Activated T-cell treated with anti-CD3 and anti-CD28 coated beads, Interleukin-2, amount 50 U/mL, for 72 hours (primary cell): ENCODE measurements at places on chromosomes 4 and X.

- peaks cover 2% of the 10 kb centered on the region for H3K36me3 ChIP-seq
- H3K27ac ChIP-seq, result no peak overlapping the region
- H3K4me1 ChIP-seq, result no peaks in the 10 kb centered on the region
- H3K4me3 ChIP-seq, result no peak overlapping the region
- no peak for DNase-seq
Observed at GRCh38 chr4:181046809-181047208, 1196.4 kb upstream of the TENM3 start.

GRCh38 chrX:19879735-19880378, 7.5 kb downstream of the SH3KBP1 start:
- H3K4me3 ChIP-seq, result no peak overlapping the region
- no peaks in the 10 kb centered on the region for H3K36me3 ChIP-seq
- H3K4me1 ChIP-seq, result peaks cover 56% of the 10 kb centered on the region
- H3K27me3 ChIP-seq, result peaks cover 9% of the 10 kb centered on the region
- DNase-seq, result no peak

DNA sequence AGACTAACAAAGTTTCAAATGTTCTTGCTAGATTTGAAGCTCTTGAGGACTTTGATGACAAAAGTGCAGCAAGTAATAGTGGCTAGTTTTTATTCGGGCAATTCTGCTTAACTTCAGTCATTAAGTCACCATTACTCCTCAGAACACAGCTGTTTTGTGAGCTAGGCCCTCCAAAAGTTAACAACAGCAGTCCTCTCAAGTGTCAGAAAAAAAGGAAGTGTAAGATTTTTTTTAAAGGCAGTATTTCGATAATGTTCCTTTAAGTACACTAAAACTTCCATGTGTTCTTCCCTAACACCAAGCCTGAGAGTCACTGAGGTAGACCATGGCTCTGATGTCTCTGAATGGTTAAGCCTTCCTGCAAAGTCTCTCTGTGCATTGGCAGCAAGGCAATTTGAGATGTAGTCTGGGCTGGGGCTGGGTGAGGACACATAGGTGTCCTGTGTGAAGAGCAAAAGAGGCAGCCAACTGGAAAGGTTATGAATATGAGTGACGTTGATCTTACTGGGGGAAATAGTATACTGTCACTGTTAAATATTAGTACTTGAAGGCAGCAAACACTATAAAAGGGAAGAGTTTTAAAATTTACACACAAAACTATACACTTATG, 174.0 kb upstream of the MAP3K15 start:
- no peak overlapping the region for H3K4me3 ChIP-seq
- peak overlapping the region; percentile 20 for H3K27ac ChIP-seq
- no peak for DNase-seq
- H3K4me1 ChIP-seq, result peaks cover 49% of the 10 kb centered on the region
- H3K36me3 ChIP-seq, result peaks cover 2% of the 10 kb centered on the region
- peaks cover 18% of the 10 kb centered on the region for H3K27me3 ChIP-seq

DNA sequence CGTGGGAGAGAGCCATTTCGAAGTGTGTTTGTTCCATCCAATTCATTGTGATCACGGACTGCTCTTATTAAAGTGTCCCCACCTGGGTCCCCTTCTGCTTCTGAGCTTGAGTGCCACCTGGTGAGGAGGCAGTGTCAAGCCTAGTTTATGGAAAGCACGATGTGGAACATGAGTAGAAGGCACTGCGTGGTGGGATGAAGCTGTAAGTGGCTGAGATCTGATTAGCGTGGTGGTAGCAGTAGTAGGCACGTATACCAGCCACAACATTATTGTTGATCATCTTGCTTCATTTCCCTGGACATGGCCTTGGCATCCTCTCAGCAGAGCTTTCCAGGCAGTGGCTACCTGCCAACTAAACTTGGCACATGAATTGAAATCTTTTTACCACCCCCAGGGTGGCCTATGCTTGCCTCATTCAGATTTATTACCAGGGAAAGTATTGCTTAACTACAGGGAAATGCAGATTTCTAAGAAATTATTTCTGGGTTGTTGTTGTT, 46.4 kb downstream of the GPAT3 start:
- no peak for DNase-seq
- H3K27me3 ChIP-seq, result no peaks in the 10 kb centered on the region
- no peak overlapping the region for H3K4me3 ChIP-seq
- no peaks in the 10 kb centered on the region for H3K36me3 ChIP-seq

DNA sequence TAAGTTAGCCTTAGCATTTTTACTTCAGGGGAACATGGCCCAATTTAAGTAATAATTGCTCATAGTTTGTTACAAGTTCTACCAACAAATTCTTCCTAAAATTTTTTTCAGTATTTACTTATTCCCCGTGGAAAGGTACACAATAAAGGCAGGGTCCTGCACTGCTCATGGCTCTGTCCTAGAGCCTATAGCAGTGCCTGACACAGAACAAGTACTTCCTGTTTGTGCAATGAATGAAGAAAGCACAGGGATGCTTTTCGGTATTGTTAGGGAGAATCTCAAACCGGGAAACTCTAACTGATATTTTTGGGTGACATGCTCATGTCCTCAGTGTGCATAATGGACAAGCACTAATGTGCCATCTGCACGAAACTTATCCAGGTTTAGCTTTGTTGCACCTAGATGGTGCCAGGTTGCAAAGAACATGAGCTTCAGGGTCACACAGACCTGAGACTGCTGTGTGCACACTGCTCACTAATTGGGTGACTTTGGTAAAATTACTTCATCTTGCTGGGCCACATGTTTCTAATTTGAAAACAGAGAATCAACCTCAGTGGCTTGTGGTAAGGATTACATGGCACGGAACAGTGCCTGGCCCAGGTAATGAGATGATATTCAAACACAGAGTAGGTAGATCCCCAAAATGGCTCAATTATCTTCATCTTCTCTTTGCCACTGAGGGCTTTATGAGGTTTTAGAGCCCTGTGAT, 175.8 kb upstream of the NPY2R start:
- H3K36me3 ChIP-seq, result no peaks in the 10 kb centered on the region
- no peak overlapping the region for H3K27ac ChIP-seq
- H3K4me1 ChIP-seq, result no peaks in the 10 kb centered on the region

DNA sequence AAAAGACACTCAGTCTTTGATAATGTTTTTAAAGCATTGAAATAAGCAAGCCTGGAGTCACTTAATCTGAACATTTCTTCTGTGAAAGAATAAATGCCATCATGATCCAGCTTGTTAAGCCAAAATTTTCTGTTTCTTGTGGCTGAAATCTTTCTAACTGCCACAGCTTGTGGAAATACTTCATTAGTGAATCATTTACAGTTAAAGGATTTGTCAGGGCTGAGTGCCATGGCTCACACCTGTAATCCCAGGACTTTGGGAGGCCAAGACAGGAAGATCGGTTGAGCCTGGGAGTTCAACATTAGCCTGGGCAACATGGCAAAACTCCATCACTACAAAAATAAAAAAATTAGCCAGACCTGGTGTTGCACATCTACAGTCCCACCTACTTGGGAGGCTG, 93.3 kb upstream of the PDE5A start:
- H3K4me1 ChIP-seq, result no peaks in the 10 kb centered on the region
- H3K27me3 ChIP-seq, result no peaks in the 10 kb centered on the region
- peaks cover 2% of the 10 kb centered on the region for H3K36me3 ChIP-seq
- DNase-seq, result no peak
- H3K4me3 ChIP-seq, result no peak overlapping the region
- H3K27ac ChIP-seq, result no peak overlapping the region

GRCh38 chr4:129926936-129927335, 831.0 kb downstream of the C4orf33 start:
- H3K27me3 ChIP-seq, result no peaks in the 10 kb centered on the region
- no peaks in the 10 kb centered on the region for H3K36me3 ChIP-seq
- H3K27ac ChIP-seq, result no peak overlapping the region

- peaks cover 48% of the 10 kb centered on the region for H3K27me3 ChIP-seq
- DNase-seq, result no peak
- peak overlapping the region; percentile 74 for H3K4me3 ChIP-seq
- peaks cover 11% of the 10 kb centered on the region for H3K4me1 ChIP-seq
- no peak overlapping the region for H3K27ac ChIP-seq
Observed at GRCh38 chrX:74422576-74423288, 1.4 kb downstream of the SLC16A2 start.

DNA sequence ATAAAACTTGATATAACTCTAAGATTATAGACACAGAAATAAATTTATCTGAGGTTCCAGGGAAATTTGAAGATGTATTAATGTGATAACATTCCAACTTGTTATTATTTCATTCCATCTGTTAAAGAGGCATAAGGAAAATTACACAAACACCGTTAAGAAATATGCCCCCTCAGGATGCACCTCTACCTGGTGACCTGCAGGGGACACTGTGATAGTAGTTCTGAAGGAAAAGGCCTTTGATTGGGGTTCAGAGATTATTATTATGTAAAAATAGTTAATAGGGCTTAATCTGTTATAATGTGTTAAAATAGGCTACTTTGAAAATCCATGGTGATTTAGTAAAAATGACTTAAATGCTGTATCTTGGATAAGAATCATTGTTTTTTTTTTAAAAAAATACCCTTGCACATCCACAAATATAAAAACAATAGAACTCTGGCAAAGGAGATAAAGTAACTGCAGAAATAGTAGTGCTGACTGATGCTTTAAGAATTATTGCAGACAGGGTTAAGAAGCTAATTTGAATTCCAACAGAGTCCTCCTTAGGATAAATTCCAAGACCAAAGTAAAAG, 6.1 kb upstream of the ABRAXAS1 start:
- no peak overlapping the region for H3K4me3 ChIP-seq
- no peaks in the 10 kb centered on the region for H3K36me3 ChIP-seq
- H3K27me3 ChIP-seq, result no peaks in the 10 kb centered on the region
- H3K4me1 ChIP-seq, result peaks cover 8% of the 10 kb centered on the region
- no peak overlapping the region for H3K27ac ChIP-seq
- DNase-seq, result no peak

DNA sequence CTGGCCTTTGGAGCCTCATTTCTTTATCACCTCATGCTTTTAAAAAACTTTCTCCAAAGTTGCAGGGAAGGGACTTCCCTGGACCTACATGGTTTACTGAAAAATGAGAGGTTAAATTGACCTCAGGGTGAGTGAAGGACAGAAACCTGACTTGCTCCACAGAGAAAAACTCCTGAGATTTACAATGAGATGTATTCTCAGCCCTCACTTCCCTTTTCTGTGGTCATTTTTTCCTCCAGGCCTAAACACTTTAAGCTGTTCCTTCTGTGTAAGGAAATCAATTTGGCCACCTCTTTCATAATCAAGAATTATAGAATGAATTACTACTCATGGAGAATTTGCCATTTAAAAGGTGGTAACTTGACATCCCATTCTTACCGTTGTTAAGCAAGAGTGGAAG, 77.9 kb downstream of the HPGD start:
- no peaks in the 10 kb centered on the region for H3K36me3 ChIP-seq
- no peaks in the 10 kb centered on the region for H3K27me3 ChIP-seq
- no peak overlapping the region for H3K4me3 ChIP-seq
- DNase-seq, result no peak
- no peaks in the 10 kb centered on the region for H3K4me1 ChIP-seq

GRCh38 chrX:109813236-109813635, 80.2 kb upstream of the ACSL4 start:
- DNase-seq, result no peak
- no peak overlapping the region for H3K27ac ChIP-seq
- H3K4me1 ChIP-seq, result peaks cover 4% of the 10 kb centered on the region

- no peaks in the 10 kb centered on the region for H3K36me3 ChIP-seq
- DNase-seq, result no peak
- no peak overlapping the region for H3K27ac ChIP-seq
- no peak overlapping the region for H3K4me3 ChIP-seq
- H3K27me3 ChIP-seq, result no peaks in the 10 kb centered on the region
Observed at GRCh38 chr4:4913628-4914027, 54.2 kb downstream of the MSX1 start.

- no peak overlapping the region for H3K27ac ChIP-seq
- no peak for DNase-seq
- H3K4me1 ChIP-seq, result peaks cover 29% of the 10 kb centered on the region
- H3K36me3 ChIP-seq, result no peaks in the 10 kb centered on the region
Observed at GRCh38 chr4:147940171-147940570, 208.3 kb downstream of the ARHGAP10 start.

GRCh38 chr4:178244785-178245184, 802.5 kb upstream of the AGA start:
- no peak for DNase-seq
- no peaks in the 10 kb centered on the region for H3K27me3 ChIP-seq
- no peaks in the 10 kb centered on the region for H3K4me1 ChIP-seq
- no peak overlapping the region for H3K27ac ChIP-seq
- no peaks in the 10 kb centered on the region for H3K36me3 ChIP-seq
- H3K4me3 ChIP-seq, result no peak overlapping the region

GRCh38 chr4:3860061-3860912, 94.1 kb downstream of the ADRA2C start:
- H3K27me3 ChIP-seq, result peaks cover 7% of the 10 kb centered on the region
- no peak overlapping the region for H3K27ac ChIP-seq
- no peaks in the 10 kb centered on the region for H3K4me1 ChIP-seq
- no peak for DNase-seq
- no peak overlapping the region for H3K4me3 ChIP-seq
- H3K36me3 ChIP-seq, result no peaks in the 10 kb centered on the region

DNA sequence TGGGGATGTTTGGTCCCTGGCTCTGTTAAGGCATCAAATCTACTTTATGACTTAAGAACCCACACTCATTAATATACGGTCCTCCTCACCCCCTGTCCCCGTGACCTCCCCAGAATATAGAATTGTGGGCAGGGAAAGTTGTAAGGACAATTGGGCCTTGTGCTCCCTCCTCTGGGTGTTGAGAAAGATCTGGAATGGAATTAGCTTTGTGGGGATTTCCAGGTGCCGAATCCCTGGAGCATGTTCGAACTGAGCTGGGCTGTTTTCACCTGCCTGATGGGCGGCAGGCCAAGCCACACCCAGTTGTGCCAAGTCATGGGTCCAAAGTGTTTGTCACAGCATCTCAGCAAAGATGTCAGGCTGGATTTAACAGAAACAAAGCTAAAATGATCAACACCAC, 349.3 kb upstream of the KLF3 start:
- no peak overlapping the region for H3K4me3 ChIP-seq
- H3K27me3 ChIP-seq, result peaks cover 30% of the 10 kb centered on the region
- H3K36me3 ChIP-seq, result peaks cover 5% of the 10 kb centered on the region
- peaks cover 59% of the 10 kb centered on the region for H3K4me1 ChIP-seq
- DNase-seq, result no peak

GRCh38 chr4:10158333-10158942, 41.8 kb upstream of the WDR1 start:
- H3K4me3 ChIP-seq, result no peak overlapping the region
- no peak for DNase-seq
- H3K36me3 ChIP-seq, result no peaks in the 10 kb centered on the region
- H3K4me1 ChIP-seq, result peaks cover 39% of the 10 kb centered on the region

DNA sequence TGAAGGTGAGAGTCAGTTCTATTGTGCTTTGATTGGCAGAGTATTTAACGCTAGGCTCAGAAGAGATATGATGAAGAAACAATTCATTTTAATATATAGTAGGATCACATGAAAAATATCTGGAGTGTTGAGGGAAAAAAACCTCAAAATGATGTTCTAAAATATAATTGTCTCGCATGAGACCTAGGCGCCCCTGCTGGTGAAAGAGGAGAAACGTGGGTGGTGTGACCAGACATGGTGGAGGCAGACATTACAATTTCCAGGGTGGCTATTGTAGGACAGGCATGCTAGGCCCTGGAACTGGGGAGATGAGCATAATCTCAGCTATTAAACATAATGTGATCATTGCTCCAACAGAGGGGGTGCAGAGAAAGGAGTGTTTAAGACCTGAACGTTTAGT, 210.0 kb downstream of the HS3ST1 start:
- H3K36me3 ChIP-seq, result no peaks in the 10 kb centered on the region
- no peaks in the 10 kb centered on the region for H3K4me1 ChIP-seq
- no peak overlapping the region for H3K27ac ChIP-seq
- DNase-seq, result no peak
- no peaks in the 10 kb centered on the region for H3K27me3 ChIP-seq

GRCh38 chrX:132776486-132777210, 181.8 kb downstream of the HS6ST2 start:
- no peak overlapping the region for H3K27ac ChIP-seq
- H3K4me3 ChIP-seq, result peak overlapping the region; percentile 3
- peaks cover 23% of the 10 kb centered on the region for H3K4me1 ChIP-seq
- DNase-seq, result no peak
